ENCODE measurements at places on chromosomes 6 and 20.

GRCh38 chr20:47360297-47361056, 4.0 kb upstream of the ZMYND8 start:
- peak; percentile 81 for DNase-seq

DNA sequence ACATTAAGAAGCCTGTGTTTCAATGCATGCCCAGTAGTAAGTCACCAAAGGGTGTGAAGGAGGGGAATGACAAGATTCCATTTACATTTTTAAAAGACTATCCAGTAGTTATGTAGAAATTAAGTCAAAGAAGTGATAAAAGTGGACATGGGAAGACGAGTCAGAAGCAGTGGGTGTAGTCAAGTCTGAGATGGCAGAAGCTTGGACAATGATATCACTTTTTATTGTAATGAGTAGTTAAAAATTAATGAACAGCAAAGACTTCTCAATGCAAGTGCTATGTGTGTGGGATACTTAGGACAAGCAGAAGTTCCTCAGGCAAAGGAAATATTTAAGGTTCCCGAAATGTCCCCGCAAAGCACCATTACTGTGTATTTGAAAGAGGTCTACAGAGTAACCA, 156.0 kb downstream of the DST start:
- DNase-seq: no peak

GRCh38 chr20:1890469-1891262, 4.5 kb upstream of the SIRPA start:
- peak; percentile 62 for DNase-seq

DNA sequence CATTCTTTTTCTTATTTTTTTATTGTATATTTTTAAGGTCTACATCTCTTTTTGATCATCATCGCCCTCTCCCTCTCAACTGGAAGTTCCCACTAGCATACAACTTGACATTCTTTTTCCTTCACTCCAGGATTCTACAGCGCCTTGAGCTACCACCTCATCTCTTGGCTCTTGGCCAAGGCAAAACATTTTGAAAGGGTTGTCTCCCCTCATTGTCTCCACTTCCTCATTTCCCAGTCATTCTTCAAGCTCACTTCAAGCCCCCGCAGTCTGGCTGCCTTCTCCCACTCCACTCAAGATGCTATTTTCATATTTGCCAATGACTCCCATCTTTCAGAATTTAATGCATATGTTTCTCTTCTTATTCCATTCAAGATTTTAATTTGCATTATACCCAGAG, 63.0 kb downstream of the OPN5 start:
- no peak for DNase-seq

GRCh38 chr6:80566361-80566760, 459.9 kb downstream of the BCKDHB start:
- DNase-seq: no peak

- no peak for DNase-seq
Measured at GRCh38 chr6:135128268-135128914, 52.7 kb upstream of the MYB start.

DNA sequence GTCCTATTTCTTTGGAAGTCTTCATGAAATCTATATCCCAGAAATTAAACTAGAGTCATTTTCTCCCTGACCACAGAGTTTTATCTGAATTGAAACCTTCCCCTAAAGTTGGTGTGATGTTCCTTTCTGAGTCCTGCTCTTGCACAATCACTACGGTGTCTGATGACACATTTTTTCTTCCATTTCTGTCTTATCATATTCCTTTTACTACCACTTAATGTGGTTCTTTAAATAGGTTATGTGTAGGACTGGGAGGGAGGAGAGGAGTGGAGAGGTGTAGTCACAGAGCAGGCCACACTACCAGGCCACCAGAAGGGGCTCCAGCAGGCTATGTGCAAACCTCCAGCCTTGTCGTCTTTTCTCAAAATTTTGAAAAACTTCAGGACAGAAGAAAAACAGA, 39.7 kb upstream of the ATXN1 start:
- DNase-seq: no peak

DNA sequence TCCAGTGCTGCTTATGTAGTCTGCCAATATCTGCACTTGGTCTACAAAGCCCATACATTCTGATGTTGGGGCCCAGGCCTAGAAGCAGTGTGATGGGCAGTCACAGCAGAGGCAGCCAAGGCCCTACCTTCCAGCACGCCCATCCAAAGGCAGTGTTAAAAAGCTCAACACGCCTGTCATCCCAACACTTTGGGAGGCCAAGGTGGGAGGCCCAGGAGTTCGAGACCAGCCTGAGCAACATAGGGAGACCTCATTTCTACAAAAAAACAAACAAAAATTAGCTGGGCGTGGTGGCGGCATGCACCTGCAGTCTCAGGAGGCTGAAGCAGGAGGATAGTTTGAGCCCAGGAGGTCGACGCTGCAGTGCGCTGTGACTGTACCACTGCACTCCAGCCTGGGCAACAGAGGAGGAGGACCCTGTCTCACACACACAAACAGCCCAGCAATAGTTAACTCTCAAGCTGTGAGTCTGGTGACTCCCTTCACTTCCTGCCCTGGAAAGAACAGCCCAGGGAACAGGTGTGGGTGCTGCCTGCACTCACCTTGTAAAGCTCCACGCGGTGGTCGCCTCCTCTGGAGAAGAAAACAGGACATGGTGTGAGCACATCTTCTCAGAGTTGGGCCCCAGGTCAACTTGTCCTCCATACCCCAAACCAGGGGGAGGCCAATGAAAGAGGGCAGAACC, 68.8 kb downstream of the PYGB start:
- no peak for DNase-seq

GRCh38 chr6:75084872-75085381, 120.9 kb downstream of the COL12A1 start:
- peak; percentile 10 for DNase-seq

DNA sequence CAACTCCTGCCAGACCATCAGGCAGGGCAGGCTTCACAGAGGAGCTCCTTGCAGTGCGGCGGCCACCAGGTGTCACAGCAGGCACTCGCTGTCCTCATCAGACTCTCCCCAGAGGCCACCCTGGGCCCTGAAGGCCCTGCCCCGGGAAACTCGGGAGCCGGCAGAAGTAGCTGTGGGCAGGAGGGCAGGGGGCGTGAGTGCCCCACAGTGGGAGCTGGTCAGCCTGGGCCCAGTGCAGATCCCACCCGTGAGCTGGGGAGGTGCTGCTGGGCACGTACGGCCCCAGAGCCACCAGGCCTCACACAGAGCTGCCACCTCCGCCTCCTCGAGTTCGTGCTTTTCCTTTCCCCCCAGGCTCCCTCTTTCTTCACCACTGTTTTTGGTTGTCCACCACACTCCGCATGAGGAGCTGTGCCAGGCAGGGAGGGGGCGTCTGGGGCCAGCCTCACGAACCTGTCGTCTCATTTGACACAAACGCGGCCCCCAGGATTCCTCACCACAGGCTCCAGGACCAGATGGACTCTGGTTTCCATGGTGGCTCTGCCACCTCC, 33.8 kb downstream of the FRMD1 start:
- DNase-seq: no peak

- no peak for DNase-seq
Measured at GRCh38 chr6:144104488-144104887, 9.1 kb upstream of the SF3B5 start.

- no peak for DNase-seq
Measured at GRCh38 chr20:19693508-19693907, 64.5 kb upstream of the RIN2 start.

DNA sequence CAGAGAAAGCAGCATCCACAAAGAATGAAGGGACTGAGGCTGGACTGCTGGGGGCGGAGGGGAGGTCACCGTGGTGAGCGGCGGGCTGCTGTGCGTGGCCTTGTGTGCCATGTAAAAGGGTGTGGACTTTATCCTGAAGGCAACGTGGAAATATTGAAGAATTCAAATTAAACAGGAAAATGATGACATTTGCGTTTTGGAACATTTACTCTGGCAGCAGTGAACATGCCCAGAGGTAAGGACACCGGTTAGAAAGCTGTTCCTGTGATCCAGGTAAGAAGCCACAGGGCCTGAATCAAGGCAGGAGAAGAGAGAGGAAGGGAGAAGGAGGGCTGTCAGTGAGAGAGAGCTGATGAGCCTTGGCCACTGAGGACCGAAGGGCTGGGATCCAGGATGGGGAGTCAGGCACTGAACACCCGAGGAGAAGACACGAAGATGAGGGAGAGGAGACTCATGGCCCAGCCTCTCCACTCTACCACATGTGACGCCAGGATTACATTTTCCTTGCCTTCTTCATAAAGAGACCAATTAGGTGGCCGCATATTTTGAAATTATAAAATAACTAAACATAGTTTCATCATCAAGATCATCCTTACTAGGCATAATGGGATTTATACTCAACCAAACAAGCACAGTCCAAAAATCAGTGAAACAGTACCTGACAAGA, 58.4 kb downstream of the TRAM2 start:
- no peak for DNase-seq

DNA sequence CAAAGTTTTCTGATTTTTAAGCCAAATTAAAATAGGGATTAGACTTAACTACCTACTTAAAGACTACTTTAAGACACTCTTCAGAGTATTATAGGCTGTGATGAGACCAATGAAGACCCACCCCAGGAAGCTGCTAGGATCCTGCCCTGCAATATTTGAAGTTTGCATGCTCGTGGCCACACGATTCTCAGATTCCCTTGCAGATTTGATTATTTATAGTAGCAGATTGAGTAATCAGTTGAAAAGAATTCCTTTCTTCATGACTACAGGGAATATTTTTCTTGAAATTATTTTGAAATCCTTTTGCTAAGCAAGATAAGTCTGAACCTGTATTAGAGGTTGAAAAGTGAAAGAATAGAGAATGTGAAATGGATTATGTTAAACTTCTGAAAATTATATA, 122.3 kb downstream of the B3GAT2 start:
- no peak for DNase-seq

DNA sequence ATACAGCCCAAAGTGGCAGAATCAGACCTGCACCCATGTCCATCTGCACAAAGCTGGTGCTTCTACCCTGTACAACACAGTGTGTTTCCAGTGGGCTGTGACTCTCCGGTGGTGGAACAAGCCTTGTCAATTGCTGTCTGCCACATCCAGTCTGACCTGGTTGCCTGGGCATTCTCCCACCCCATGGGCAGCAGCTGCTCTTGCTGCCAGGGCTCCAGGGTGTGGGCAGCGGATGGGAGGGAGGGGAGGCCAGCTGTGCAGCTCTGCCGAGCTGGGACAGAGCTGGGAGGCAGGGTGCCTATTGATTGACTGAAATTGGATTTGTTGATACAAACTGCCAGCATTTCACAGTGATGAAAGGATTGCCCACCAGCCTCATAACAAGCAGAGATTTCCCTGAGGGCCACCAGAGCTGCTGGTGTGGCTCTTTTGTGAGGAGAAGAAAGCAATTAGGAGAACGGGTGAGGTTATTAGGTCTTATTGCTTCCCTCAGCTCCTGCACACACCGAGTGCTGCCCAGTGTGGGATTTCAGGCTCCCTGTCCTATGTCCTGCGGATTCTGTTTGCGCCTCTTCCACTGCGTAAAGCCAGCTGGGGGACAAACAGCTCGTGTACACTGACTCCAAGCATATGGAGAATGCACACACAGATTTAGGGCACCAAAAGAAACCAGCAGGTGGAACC, 150.8 kb downstream of the NRN1 start:
- DNase-seq: no peak

GRCh38 chr6:14852375-14852774, 393.5 kb upstream of the JARID2 start:
- DNase-seq: no peak

- no peak for DNase-seq
Measured at GRCh38 chr6:45222380-45222779, 105.8 kb upstream of the RUNX2 start.

GRCh38 chr6:11711984-11712711, 66.5 kb downstream of the ADTRP start:
- no peak for DNase-seq

- no peak for DNase-seq
Measured at GRCh38 chr6:71979911-71980310, 93.6 kb downstream of the RIMS1 start.

GRCh38 chr6:115899730-115900282, 160.9 kb downstream of the FRK start:
- DNase-seq: no peak

DNA sequence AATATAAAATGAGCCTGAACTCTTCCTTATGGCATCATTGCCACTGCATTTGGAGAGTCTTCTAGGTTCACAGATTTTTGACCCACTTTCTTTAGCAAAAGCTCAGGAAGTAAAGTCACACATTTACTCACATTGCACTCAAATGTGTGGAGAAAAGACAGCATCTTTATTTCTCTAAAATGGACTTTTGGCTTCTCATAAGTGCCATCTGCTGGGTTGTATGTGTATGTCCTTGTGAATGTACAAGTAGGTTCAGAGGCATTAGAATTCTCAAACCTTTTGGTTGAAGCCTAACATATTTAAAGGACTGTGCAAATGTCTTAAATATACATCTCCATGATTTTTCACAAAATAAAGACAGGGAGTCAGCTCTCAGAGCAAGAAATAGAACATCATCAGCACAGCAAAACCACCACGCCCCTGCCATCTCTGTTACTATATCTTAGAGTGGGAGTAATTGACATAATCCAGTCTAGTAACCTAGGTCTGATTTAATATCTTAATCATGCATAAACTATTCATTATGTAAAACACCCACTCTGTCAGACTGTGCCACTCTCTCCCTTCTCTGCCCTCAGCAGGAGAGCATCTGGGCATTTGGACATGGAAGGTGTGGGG, 42.2 kb upstream of the SPTLC3 start:
- peak; percentile 44 for DNase-seq

DNA sequence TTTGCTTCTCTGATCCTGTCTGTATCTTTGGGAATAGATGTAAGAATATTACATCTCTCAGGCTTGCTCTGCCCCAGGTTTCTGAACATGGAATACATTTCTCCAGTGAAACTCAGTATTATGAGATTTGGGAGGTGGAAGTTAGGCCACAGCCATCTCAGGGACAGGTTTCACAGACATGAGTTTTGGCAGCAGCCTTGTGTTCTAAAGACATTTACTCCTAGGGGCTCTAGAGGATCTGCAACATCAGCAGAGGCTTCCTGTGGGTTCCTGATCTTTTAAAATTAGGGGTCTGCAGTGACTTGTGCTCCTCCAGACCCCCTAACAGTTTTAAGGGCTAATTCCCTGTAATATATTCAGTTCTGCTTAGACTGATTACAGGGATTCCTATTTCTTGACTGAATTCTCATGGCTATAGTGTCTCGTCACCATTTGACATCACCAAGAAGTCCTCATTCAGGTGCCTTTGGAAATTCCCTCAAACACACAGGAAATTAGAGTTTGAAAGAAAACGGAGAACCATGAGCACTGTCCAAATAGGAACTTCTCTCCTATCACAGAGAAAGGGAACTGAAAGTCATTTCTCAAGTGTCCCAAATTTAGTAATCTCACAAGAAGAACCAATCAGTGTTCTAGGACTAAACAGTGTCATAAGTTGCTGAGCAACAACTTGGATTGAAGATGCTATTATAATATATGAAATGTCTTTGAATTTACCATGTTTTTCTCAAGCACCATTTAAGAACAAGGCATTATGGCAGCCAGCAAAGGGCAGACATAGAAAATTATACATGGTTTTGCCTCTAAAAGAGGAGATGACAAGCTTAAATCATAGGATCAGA, 2.5 kb upstream of the HLA-DRA start:
- peak; percentile 45 for DNase-seq
